ENCODE measurements at places on chromosomes 6 and 20. TPM values are rescaled to one million over a fixed set of nuclear protein-coding genes. Genes with fewer than 3 reads are reported as not detected.

RIPPLY2 gene
- 7.8 TPM for total RNA-seq

WFDC10B gene
- not detected for total RNA-seq

C6orf141 gene
- 1.6 TPM for total RNA-seq

HLA-A gene
- 72.7 TPM for total RNA-seq

RHAG gene
- 0.92 TPM for total RNA-seq

HLA-DRB5 gene
- total RNA-seq, result 3.0 TPM

SNPH gene
- 34.4 TPM for total RNA-seq

CTAGE9 gene
- not detected for total RNA-seq

EMILIN3 gene
- 3.5 TPM for total RNA-seq

ADGRF4 gene
- not detected for total RNA-seq

RAET1E gene
- not detected for total RNA-seq

COL9A3 gene
- 7.8 TPM for total RNA-seq

PHACTR3 gene
- 43.8 TPM for total RNA-seq

ASF1A gene
- total RNA-seq, result 40.1 TPM

PIM1 gene
- 14.5 TPM for total RNA-seq

SMIM26 gene
- total RNA-seq, result 73.8 TPM

RIMS4 gene
- total RNA-seq, result 48.2 TPM

IL17A gene
- not detected for total RNA-seq

SNAP25 gene
- 162 TPM for total RNA-seq

EYA2 gene
- total RNA-seq, result 3.5 TPM

MUC22 gene
- not detected for total RNA-seq

GABRR1 gene
- 0.46 TPM for total RNA-seq

MKKS gene
- 22.8 TPM for total RNA-seq

CTCFL gene
- total RNA-seq, result 0.23 TPM

ORC3 gene
- 48.2 TPM for total RNA-seq

TRIM31 gene
- total RNA-seq, result not detected

ETV7 gene
- total RNA-seq, result not detected

EHMT2 gene
- 78.0 TPM for total RNA-seq

COX4I2 gene
- total RNA-seq, result not detected

SEMG1 gene
- not detected for total RNA-seq
